Stimulated activated CD8-positive, alpha-beta memory T cell treated with anti-CD3 and anti-CD28 coated beads, Interleukin-15, amount 100 ng/mL, for 48 hours (primary cell): ENCODE measurements at places on chromosomes 7 and 10.

DNA sequence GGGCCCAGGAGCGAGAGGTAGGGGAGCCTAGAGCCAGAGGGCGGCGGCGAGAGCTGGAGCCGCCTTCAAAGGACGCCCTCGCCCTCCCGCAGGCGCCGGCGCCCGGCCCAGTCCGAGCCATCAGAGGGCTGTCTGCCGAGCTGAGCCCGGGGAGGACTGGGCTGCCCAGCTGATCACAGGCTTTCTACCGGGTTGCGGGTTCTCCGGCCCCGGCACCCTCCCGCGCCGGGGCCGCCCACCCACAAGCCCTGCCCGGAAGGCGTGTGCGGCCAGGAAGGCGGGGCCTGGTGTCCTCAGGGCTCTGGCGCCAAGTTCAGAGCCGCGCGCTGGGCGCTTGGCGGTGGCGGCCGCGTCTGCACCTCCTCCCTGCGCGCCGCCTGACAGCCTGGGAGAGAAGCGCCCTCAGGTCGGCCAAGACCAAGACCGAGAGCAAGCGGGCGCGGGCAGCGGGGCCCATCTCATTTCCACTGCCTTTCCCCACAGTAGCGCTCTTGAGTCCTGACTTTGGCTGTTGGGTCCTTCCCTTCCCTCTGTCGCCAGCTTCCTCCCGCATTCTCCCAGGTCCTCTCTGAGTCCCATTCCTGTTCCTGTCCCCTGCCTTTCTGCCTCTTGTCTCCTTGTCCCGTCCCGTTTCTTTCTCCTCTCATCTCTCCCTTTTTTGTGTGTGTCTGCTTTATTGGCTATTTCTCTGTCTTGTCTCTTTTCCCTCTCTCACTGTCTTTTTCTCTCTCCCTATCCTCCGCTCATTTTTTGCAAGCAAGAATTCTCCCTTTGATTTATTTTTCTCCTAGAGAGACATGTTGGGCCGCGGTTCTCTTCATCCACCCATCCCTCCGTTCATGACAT is 60.6 kb upstream of the MSMB start:
- DNase-seq = no peak

DNA sequence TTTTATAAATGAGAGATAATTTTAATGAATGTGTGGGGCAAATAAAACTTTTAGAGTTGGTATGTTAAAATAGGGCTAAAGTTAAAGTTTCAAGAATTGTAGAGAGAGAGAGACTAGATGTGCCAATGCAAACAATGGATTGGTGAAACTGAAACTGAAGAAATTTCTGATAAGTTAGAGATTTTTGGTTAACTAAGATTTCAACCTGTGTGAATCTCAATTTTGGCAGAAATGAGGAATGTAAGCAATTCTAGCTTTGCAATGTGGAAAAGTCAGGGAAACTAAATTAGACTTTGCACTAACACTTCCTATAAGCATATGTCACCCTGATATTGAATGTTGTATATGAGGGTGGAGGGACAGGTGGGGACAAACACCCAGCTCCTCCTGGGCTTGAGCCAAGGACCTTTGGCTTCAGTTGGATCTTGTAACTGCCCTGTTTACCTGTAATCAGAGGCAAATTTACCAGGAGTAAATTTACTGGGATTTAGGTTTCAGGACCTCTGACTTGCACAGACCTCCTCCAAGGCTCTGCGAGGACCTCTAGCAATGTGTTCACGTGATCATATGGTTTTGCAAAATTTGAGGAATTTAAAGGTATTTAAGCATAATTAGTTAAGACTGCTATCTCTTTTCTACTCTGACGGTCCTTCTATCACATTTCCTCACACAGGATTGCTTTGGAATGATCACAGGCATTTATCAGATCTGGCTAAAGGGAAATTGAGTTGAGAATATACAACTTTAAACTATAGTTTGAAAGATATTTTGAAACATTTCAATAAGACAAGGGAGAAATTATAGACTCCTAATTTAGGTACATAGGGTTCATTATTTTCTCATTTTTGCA is 33.1 kb upstream of the RPA3 start:
- no peak for DNase-seq

DNA sequence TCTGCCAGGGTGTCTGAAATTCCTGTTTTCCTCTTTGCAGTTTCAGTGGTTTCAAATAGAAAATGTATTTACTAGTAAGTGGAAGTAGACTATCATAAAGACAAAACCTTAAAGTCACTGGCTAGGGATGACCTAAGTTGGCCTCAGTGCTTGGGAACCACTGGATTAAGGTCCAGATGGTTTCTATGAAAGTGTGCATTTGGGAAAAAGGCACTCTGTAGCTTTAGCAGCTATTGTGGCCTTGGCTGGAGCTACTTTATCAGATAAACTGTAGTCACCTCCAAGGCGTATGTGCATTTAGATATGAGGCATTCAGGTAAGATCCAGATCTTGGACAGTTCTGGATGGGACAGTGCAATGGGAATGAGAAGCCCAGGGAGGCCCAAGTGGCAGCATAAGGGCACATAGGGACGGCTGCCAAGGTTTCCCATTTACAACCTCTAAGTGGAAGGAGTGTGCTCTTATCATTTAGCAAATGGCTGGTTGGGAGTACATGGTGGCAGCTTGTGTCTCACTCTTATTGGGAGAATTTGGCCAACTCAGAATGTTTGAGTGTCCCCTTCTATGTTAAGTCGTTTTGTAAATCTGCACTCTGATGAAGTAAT is 185.6 kb downstream of the LRMDA start:
- no peak for DNase-seq

DNA sequence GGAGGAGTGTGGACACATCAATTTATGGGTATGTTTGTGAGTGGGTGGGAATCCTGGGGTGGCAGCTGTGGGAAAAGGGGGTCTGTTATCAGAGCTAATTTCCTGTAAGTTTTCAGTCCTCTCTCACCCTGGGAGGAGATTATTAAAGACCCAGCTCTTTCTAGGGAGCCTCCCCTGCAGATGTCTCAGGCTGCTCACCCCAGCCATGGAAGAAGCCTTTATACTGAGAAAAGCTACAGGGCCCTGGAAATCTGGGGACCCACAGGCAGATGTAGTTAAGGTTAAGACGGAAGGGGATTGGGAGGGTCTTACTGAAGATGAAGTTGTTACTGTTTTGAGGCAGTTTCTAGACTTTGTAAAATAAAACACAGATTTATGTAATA is 4.6 kb downstream of the ZNF680 start:
- DNase-seq = no peak

GRCh38 chr7:108368466-108368865 is 87.8 kb downstream of the NRCAM start:
- DNase-seq = no peak

GRCh38 chr10:103802081-103802480 is 53.3 kb downstream of the SH3PXD2A start:
- DNase-seq = no peak

DNA sequence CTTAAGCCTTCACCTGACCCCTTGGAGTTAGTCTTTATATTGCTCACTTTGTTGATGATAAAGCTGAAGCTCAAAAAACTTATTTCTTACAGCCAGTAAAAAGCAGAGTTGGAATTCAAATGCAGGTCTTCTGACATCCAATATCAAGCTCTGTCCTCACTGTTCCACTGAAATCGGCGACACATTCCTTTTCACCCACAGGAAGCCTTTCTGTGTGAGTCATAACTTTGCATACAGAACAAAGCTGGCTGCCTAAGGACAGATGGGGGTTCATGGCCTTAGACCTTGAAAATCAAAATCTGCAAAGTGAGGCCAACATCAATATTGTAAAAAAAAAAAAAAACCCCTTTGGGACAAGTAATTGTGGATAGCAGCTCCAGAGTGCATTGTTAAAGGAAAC is 21.8 kb upstream of the AKR1B1 start:
- no peak for DNase-seq

- no peak for DNase-seq
These were observed 131.6 kb upstream of the NPY start for GRCh38 chr7:24152356-24152755.

DNA sequence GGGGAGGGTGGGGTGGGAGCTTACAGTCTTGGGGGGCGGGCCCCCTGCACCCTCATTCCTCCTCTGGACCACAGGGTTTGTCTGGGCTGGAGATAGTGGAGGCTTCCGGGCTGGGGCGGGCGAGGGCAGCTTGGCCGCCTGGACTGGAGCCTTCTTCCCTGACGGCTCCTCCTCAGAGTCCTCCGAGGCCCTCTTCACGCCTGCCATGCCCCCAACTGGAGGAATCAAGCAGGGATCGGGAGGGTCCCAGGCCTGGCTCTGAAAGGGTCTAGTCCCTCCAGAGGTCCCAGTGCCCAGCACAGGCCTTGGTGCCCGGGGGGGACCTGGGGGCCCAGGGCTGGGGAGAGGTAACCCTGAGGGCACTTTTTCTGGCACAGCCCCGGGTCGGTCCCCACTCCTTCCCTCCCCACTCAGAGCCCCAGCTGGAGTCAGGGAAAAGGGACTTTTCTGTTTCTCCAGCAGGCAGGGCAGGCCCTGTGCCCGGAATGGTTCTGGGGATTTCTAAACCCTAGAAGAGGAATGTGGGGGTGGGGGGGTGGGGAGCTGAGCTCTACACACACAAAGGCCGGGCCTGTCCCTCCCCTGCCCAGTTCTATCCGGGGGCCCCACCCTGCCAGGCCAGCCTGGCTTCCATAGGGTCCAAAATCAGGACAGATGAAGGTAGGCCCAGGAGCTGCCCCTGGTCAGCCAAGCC is 11.6 kb downstream of the MICALL2 start:
- no peak for DNase-seq

DNA sequence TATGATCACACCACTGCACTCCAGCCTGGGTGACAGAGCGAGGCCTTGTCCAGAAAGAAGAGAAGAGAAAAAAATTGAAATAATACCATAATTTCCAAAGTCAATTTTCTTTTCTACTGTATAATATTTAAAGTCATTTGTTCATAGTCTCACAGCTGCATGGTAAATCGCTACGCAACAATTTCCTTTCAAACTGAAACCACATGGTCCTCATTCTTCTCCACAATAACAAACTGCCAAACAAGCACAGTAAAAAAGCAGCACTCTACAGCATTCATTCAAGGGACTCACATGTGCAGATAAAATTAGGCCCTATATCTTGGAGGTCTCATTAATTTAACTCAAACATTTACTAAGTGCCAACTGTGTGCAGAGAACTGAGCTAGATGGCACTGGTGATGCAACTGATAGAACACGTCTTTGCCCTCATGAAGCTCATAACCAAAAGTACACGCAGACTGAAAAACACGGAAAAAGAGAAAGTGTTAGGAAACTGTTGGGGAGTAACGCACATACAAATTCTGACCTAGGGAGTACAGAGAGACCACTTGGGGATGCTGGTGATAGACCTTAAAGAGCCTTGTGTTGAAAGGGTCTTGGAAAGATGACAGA is 68.4 kb upstream of the SRRM3 start:
- no peak for DNase-seq

DNA sequence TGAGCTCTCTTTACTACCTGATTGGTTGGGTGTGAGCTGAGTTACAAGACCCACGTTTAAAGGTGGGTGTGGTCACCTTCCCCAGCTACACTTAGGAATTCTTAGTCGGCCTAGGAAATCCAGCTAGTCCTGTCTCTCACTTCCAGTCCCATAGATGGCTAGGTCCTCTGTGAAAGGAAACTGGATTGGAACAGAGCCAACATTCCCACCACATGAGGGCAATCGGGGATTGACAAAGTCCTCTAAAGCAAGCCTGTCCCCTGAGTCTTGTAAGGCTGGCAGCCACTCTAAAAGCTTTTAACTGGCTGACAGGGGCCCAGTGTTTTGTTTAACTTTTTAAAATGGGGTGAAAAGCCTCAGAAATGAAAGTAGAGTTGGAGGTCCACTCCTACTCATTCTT is 15.1 kb upstream of the CROT start:
- DNase-seq = no peak
